NCI-H2081 (cell line): ENCODE measurements at places on chromosomes 12 and 14.

DNA sequence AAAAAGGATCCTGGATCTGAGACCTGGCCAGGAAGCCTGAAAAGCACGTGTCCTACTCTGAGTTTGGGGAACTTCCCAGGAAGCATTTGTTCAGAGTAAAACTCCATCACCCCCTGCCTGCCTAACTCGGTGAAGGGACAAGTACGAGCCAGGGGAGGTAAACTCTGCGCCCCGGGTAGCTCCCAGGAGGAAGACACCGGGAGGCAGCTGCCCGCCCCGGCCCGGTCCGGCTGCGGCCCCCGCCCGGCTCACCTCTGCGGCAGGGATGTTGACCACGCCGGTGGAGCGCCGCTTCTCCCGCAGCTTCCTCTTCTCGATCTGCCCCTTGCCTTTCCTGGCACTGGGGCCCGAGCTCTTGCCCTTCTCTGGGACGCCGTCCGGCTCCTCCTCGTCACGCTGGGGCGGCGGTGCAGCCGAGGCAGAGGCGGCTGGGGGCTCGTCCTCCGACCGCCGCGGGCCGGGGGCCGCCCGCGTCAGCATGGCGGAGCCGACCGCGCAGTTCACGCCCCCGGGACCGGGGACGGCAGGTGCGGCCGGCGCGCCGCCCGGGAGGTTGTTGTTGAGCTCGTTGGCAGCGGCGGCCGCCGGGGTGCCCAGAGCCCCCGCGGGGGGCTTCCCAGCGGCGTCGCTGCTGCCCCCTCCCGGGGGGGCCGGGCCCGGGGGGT lies 1.2 kb downstream of the PAWR start:
- DNase-seq: peak; percentile 61

DNA sequence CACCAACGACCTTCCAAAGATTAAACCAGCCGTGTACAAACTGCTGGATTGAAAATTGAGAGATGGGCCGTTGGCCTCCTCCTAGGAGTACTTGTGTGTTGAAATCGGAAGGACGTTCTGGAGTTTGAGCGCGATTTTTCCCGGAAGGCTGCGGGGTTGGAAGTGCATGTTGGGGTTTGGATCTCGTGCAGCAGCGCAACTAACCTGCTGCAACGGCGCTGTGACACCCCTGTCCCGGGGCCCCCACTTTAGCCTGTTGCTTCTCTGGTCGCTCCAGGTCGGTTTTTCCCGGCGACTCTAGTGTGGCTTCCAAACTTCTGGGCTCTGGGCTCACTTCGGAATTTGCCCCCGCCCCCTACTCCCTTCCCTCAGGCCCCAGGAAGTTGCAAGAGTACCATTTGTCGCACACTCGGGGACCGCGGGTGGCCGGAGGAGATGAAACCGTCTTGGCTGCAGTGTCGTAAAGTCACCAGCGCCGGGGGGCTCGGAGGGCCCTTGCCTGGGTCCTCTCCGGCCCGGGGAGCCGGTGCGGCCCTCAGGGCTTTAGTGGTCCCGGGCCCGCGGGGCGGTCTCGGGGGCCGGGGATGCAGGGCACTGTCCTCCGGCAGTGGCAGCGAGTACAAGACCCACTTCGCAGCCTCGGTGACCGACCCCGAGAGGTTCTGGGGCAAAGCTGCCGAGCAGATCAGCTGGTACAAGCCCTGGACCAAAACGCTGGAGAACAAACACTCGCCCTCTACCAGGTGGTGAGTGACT lies at the start of gene ACSS3:
ACSS3 (plus strand) TSS at position 394 of the 756 bp plus-strand sequence; CDS start at position 436, 42 bp downstream.
- peak; percentile 20 for DNase-seq

DNA sequence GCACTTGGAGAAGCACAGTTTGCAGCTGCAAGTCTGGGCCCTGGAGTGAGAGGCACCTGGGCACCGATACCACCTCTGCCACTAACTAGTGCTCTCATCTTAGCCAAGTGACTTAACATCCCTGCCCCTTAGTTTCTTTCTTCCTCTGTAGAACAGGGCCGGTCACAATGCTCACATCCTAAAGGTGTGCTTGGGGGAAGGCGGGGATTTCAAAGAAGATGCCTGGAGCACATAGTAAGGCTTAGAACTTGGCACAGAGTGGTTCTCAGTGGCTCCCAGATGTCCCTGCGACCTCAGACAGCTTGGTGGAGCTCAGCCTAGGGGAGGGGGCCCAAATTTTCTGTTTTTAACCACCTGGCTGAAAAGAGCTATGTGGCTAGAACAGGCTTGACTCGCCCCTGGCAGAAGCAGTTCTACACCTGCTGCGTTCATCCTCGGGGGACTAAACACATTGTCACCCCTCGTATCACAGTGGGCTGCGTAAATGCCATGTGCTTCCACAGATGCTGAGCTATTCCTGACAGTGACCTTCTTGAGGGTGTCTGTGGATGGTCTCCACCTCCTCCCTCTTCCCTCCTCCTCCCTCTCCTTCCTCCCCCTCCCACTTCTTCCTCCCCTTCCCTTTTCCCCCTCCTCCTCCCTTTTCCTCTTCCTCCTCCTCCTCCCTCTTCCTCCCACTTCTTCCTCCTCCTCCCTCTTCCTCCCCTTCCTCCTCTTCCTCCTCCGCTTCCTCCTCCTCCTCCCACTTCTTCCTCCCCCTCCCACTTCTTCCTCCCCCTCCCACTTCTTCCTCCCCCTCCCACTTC lies 112.1 kb downstream of the PHETA1 start:
- no peak for DNase-seq

GRCh38 chr14:93955850-93956481 lies 20.4 kb downstream of the ASB2 start:
- DNase-seq: peak; percentile 49

GRCh38 chr12:104782296-104782695 lies 175.8 kb downstream of the SLC41A2 start:
- no peak for DNase-seq

GRCh38 chr12:42990387-42990786 lies 400.8 kb upstream of the PRICKLE1 start:
- no peak for DNase-seq

DNA sequence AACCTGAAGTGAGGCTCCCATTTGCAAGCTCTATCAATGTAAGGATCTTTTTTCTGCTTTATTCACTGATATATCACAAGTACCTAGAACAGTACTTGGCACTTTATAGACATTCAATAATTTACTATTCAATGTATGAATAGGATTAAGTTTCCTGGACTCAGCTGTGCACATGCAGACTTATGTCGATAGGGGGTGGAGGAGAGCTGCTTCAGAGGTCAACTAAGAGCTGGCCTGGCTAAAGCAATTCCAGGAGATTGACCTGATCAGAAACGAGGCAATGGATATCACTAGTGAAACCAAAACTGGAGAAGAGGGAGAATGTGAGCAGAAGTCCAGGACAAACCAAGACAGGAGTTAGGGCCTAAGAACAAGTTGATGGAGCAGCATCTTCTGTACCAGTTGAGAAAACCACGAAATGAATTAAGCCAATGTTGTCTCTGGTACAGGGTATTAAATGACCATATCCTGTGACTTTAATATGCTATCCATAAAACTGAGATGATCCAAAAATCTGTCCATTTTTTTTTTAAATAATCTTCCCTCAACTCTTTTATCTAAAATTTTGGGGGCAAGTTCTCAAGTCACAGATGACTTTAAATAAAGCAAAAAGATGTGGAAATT lies 169.2 kb downstream of the PIK3C2G start:
- peak; percentile 35 for DNase-seq

GRCh38 chr12:118377021-118377883 lies 897 bp downstream of the SUDS3 start:
- no peak for DNase-seq

GRCh38 chr14:97489750-97490149 lies 692.6 kb downstream of the VRK1 start:
- DNase-seq: no peak

GRCh38 chr12:68293347-68293746 lies 38.8 kb downstream of the MDM1 start:
- no peak for DNase-seq

- DNase-seq: no peak
These were observed 22.8 kb downstream of the APOBEC1 start for GRCh38 chr12:7642876-7643309.

GRCh38 chr14:80930095-80930494 lies 11.4 kb downstream of the CEP128 start:
- no peak for DNase-seq

GRCh38 chr14:74583689-74584434 lies 28.2 kb downstream of the LTBP2 start:
- DNase-seq: no peak

DNA sequence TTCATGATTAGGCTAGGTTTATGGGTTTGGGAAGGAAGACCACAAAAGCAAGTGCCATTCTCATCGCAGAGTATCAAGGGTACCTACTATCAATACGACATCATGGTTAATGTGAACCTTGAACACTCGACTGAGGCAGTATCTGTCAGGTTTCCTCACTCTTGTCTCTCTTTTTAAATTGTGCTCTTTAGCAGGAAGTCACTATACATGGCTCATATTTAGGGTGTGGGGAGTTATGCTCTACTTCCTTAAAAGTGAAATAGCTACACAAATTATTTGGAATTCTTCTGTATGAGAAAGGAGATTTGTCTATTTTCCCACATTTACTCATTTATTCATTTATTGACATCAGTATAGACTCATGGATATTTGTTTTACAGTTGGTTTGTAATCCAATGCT lies 5.9 kb upstream of the CLEC4E start:
- DNase-seq: no peak

DNA sequence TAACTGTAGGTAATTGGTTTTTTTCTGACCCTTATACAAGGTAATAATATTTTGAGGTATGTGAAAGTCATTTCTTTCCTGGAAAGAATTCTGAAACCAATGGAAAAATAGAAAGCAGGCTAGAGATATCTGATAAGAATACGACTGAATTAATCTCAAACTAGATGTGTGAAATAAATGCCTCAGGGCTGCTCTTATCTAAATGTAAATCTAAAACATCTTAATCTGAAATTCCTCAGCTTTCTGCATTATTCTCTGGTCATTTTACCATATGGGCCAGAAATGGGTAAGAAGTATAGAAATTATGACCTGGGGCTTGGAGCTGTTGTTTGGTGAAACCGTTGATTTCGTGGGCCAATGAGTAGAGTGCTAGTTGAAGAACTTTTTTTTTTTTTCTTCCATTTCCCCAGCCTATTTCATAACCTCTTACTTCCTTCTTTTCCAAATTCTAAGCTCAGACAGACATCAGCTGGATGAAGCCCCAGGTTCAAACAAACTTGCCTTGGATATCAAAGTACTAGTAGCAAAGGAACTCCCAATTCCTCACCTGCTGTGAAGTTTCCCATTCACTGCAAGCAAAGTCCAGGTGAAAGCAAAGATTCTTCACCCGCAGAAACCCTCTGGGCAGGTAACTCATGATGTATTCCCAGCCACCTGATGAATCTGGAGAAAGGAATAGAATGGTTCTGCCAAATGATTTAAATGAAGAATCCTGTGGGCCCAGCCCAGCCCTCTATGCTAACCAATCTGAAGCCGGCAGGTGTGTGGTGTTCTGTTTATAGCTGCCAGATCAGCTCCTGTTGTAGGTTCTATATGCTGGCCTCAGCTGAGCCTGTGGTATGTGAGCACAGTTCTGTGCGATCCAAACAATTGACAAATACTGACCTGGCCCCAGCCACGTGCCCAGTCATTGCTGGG lies 9.7 kb upstream of the FOS start:
- DNase-seq: no peak

DNA sequence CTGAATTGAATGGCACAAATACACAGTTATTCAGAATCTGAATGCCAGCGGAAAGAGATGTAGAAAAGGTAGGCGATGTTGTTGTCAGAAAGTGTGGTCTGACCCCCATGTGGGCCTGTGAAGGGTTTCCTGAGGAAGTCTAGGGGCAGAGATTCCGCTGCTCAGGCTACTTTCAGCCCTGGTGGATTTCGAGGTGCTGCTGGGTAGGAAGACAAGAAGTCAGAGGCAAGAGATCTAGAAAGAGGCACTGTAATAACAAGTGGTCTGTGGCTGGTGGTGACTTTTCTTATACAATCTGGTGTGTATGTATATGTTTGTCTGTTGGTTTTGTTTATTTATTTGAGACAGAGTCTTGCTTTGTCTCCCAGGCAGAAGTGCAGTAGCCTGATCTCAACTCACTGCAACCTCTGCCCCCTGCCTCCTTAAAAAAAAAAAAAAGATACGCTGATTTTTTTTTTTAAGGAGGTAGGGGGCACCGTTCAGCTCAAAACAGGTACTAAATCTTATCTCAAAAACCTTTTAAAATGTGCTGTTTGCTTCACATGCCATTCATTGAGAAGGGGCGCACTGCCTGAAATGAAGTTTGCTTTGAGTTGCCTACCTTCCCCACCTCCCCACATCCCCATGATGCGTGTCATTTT lies 27.1 kb upstream of the MANSC4 start:
- DNase-seq: no peak

DNA sequence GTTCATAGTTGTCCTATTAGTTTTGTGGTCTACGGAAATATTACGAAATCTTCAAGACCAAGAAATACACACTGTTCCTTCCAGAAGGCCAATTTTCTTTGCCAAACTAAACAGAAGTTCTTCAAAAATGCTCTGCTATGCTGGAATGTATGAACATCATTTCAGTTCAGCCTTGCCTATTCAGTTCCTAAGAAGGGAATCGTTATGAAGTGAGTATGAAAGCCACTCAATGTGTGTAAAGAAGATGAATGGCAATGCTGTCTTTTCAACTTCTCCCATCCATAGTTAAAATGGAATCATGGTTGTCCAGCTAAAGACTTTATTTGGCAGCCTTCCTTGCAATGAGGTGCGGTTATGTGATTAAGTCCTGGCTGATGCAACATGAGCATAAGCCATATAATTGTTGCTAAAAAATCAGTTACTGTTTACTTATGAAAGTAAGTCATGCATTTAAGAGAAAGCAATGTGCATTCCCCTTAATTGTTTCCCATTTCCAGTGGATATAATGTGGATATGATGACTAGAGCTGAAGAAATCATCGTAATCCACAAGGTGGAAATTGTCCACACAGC lies 73.8 kb upstream of the PTPRR start:
- DNase-seq: peak; percentile 59

DNA sequence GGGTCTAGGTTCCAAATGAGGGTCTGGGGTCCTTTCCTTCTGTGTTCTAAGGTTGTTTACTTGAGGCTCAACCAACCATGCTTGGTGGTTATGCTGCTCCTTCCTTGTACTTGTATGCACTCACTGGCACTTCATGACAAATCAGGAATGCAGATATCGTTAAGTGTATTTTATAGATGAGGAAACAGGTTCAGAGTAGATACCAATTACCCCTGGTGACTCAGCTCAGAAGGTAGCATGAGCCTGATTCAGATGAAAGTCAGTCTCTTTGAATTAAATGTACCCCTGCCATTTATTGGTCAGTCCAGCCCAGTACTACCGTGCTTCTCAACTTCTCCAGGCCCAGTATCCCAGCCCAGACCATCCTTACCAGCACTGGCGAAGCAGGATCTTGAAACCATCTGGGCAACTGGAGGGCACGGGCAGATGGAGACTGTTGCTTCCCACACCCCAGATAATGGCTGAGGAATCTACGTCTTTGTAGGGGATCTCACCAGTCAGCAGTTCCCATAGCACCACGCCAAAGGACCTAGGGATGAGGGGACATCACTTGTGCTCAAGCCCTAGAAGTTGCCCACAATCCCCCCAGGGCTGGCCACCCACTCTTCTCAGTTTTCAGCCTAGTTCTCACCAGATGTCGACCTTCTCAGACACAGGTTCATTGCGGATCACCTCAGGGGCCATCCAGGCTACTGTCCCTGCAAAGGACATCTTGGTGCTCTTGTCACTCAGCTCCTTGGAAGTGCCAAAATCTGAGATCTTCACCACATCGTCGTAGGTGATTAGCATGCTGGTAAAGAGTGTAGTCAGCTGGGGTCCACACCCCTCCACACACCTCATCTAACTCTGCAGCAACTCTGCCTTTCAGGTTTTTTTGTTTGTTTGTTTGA lies 14.3 kb downstream of the MAP3K12 start:
- DNase-seq: no peak
